T-helper 1 cell (primary cell): ENCODE measurements at places on chromosomes 1 and 21.

DNA sequence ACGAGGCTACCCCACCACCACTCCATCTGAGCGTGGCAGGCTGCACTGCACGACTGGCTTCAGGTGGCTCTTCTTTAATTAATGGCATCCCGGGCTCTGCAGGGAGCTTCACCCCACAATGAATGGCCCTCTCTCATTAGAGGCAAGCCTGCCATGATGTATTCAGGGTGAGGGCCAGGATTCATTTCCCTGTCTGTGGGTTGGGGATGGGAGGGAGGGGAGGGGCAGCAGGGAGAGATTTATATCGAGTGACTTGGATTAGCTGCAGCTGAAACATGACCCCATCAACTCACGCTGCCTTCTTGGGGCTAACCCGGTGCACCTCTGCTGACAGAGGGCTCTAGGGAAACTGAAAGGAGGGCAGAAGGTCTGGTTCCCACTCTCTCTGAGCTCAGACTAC, 54.2 kb downstream of the ERI3 start:
- DNase-seq = no peak

DNA sequence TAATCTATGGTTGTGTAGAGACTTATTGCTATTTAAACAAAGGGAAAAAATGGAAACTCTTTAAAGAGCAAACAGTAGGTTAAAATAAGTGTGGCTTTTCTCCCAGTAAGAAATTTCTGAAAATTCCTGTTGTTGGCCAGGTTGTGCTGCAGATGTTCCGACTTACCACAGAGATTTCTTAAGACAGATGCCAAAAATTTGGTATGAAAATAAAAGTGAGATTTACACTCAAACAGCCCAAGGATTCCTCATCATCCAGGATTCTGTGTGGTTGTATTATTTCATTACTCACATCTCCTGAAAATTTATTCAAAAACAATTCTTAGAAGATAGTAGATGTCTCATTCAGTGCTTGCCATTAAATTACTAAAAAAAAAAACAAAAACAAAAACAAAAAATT, 296.7 kb upstream of the PTBP2 start:
- no peak for DNase-seq

- DNase-seq = no peak
Observed at GRCh38 chr1:198671136-198671535, 32.3 kb downstream of the PTPRC start.

- DNase-seq = no peak
Observed at GRCh38 chr1:182431278-182431677, 18.7 kb upstream of the RGSL1 start.

- no peak for DNase-seq
Observed at GRCh38 chr21:41048145-41048544, 119.8 kb upstream of the BACE2 start.

GRCh38 chr1:6210591-6211355, 4.9 kb downstream of the RNF207 start:
- DNase-seq = no peak

GRCh38 chr1:193103759-193104501, 1.3 kb downstream of the GLRX2 start:
- DNase-seq = no peak

GRCh38 chr1:33286451-33287185, 30.3 kb downstream of the ZNF362 start:
- no peak for DNase-seq

GRCh38 chr1:102838016-102838415, 270.3 kb downstream of the COL11A1 start:
- DNase-seq = no peak
